ENCODE measurements at places on chromosomes 11 and 22.

GRCh38 chr11:132644520-132645239, 887.6 kb downstream of the OPCML start:
- DNase-seq, result no peak

DNA sequence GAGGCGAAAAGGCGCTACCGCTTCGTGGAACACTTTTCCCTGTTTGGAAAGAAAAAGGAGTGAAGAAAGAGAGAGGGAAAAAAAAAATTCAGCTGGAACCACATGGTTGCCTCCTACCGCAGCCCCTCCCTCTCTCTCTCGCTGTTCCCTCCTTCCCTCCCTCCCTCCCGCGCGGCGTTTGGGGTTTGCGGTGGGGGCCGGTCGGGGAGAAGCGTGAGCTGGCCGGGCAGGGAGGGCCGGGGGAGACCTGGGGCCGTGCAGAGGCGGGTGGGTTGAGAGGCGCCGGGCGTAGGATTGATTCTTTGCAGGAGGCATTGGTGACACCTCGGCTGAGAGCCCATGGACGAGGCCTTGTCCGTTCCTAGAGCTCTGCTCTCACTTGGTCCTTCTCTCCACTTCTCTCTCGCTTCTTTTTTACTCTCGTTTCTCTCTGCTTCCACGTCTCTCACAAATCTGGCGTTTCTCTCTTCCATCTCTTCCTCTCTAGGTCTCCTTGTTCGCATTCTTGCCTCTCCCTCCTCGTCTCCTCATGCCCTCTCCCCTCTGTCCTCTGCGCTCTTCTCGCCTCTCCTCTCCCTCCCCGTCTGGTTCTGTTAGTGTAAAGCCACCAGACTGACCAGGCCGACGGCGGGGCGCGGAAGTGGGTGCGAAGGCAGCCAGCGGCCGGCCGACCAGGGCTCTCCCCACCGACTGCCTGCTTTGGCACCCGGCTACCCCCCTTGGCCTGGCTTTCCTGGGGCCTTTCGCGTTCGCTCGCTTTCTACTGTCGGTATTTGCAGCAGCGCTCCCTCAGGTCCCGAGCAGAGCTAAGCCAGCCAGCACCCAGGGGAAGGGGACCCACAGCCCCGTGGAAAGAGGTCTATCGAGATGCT, at the start of gene CLMP:
CLMP (minus strand) TSS at position 61 of the 872 bp plus-strand sequence. CDS start 308 bp downstream, outside the sequence.
- peak; percentile 68 for DNase-seq

DNA sequence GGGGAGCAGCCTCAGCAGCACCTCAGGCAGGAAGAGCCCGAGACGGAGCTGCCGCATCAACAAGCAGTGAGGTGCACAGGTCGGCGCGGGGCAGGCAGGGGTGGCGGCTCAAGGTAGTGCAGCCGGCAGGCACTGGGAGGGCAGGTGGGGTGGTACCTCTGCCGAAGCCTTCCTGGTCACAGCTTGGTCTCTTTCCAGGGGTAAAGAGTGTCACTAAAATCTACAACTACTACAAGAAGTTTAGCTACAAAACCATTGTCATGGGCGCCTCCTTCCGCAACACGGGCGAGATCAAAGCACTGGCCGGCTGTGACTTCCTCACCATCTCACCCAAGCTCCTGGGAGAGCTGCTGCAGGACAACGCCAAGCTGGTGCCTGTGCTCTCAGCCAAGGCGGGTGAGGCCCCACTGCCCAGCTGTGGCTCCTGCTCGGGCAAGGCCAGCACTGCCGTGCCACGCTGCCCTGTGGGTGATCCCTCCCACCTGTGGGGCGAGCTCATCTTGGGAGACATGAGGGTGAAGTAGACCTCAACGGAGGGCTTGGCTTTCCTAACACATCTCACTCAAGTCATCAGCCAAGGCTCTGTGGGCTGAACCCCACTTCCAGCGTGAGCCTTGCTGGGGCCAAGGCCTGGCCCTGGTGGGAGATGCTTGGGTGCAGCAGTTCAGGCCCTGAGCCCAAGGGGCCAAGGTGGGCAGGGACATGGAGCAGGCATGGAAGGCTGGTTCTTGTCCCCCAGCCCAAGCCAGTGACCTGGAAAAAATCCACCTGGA, 13.6 kb downstream of the GATD1 start:
- no peak for DNase-seq

DNA sequence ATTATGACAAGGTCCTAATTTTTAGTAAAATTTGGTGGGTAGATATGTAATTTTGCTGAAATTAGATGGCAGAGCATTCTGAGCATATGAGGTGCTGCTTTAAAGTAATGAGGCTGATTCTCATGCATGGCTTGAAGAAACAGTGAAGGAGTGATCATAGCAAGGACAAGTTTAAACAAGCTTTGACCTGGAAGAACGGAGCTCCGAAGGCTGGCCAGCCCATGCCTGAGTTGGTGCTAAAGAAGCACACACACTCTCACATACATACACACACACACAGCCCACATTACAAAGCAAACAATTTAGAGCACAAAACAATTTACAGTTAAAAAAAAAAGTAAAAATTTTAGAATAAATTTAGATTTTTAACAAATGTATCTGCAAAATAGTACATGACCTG, 150.7 kb downstream of the DCDC1 start:
- no peak for DNase-seq

- DNase-seq, result no peak
Measured at GRCh38 chr11:64959498-64959897, 12.4 kb downstream of the MAJIN start.

- no peak for DNase-seq
Measured at GRCh38 chr11:115194802-115195110, 309.5 kb downstream of the CADM1 start.

DNA sequence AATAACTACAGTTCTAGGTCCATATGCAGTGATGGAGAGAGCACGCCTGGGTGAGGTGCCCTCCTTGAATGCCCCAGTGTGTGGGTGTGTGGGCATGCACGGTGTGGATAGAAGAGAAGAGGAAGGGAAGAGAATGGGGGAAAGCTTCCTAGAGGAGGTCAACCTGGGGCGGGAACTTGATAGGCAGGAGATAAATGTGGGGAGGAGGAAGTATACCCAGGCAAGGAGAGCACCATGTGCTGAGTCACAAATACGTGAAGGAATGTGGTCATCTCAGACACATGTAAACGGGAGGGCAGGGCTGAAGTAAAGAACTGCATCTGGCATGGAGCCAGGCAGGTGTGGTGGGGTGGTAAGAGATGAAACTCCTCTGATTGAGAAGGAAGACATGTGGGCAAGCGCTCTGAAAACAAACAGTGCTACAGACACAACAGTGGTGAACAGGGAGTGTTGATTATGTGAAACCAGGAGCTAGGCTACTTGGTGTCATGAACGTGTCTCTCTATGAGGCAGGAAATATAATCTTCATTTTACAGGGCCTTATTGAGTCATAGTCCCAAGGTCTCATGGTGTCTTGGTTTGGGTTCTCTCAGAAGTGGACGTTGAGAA, 61.5 kb upstream of the EED start:
- DNase-seq, result no peak

- no peak for DNase-seq
Measured at GRCh38 chr22:47210686-47211085, 448.2 kb downstream of the TBC1D22A start.

DNA sequence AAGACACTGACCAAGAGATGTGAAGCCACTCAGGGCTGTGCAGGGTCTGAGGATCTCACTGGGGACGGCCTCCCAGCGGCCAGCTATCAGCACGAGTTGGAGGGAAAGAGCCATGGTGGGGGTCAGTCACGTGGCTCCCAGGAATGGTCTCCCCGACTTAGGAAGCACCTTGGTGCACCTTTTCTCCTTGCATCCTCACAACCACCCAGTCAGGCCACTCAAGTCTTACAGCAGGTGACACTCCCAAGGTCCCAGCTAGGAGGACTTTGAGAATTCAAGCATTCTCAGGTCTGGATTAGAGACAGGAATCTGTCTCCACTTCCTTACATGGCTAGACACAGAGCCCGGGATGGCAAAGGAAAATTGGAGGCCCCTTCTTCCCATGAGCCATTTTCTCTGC, 2.7 kb downstream of the RNASEH2C start:
- no peak for DNase-seq

GRCh38 chr11:80048513-80048912, 607.7 kb upstream of the TENM4 start:
- no peak for DNase-seq

DNA sequence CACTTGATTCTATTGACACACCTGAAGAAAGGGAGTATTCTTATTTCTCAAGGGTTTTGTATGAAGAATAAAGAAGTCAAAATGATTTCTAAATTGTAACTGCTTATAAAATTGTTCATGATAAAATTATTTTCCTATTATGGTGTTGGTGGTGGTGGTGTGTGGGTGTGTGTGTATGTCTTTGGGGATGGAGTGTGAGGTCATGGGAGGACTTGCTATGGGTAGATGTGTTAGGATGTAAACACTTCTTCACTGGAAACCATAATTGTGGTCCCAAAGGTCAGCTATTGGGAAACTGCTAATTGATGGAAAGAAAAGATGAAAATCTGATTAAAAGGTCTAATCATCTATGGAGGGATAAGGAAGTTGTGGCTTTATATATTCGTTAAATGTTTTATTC, 5.1 kb downstream of the TRIM22 start:
- DNase-seq, result no peak

- peak; percentile 29 for DNase-seq
Measured at GRCh38 chr11:118619444-118620197, 12.2 kb downstream of the PHLDB1 start.

GRCh38 chr11:70782401-70782913, 384.1 kb downstream of the CTTN start:
- DNase-seq, result no peak

GRCh38 chr11:68549789-68550484, 89.4 kb downstream of the PPP6R3 start:
- no peak for DNase-seq

GRCh38 chr22:45102896-45103420, 60.8 kb upstream of the NUP50 start:
- DNase-seq, result no peak

GRCh38 chr22:43592476-43592875, 180.7 kb downstream of the MPPED1 start:
- peak; percentile 56 for DNase-seq

- DNase-seq, result no peak
Measured at GRCh38 chr11:93655047-93655446, 6.4 kb upstream of the CEP295 start.

- DNase-seq, result no peak
Measured at GRCh38 chr22:40594346-40594745, 42.2 kb downstream of the MRTFA start.

DNA sequence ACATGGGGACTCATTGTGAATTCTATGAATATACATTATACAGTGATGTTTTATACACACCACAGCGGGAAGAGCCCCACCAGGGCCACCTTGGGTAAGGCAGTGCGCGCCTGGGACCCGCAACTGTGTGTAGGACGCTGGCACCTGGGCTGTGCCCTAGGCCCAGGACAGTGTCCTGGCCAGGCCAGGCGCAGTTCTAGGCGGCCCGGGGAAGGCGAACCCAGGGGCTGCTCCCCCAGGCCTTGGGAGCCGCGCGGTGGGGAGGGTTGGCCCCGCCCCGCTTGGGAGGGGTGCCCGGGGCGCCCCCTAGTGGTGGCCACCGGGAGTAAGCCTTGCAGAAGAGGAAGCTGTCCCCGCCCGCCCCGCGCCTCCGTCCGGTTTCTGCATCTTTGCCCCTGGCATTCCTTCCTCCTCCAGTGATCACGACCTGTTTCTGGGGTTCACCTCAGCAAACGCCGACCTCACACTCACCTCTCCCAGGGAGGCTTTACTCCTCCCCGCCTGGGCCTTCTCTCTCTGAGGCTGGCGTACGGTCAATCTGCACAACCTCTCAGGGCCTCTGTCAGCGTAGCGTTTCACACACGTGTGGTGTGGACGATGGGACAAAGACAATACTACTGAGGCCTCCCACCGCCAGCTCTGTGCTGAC, 9.5 kb upstream of the EHD1 start:
- DNase-seq, result peak; percentile 88

- no peak for DNase-seq
Measured at GRCh38 chr11:122422682-122423081, 232.8 kb upstream of the UBASH3B start.

DNA sequence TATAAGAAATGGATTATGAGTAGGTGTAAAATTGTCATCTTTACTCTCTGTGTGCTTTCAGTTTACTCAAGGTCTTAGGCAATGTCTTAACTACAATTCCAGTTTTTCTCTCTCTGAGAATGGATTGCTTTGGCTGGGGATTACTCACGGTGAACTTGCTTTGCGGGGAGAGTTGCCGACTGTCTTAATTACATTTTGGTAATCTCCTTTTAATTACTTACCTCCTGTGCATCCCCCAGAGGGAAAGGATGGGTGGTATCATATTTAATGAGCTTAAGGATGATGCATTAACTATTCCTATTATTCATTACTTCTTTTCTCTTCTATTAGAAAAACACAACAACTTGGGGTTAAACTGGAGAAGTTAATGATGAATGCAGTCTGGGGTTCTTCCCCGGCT, 159.4 kb downstream of the MPPED1 start:
- DNase-seq, result no peak

DNA sequence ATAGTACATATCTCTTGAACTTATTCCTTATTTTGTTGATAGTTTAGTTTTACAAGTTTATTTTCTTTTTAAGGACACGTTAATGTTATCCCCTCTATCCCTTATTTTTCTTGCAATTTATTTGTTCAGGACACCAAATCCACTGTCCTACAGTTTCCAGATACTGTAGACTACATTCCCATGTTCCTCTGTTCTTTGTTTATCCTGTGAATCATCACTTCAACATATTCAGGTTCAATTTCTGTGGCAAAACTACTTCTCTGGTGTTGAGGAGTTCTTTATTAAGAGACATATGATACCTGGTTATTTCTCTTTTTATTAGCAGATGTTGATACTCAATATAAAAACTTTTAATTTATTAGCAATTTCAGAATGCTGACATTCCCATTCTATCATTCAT, 72.8 kb upstream of the CLNS1A start:
- DNase-seq, result no peak

- DNase-seq, result no peak
Measured at GRCh38 chr11:96315476-96315875, 27.5 kb downstream of the MAML2 start.

GRCh38 chr11:69588270-69588669, 52.7 kb upstream of the CCND1 start:
- no peak for DNase-seq

- DNase-seq, result no peak
Measured at GRCh38 chr11:33575311-33575710, 125.3 kb downstream of the C11orf91 start.

DNA sequence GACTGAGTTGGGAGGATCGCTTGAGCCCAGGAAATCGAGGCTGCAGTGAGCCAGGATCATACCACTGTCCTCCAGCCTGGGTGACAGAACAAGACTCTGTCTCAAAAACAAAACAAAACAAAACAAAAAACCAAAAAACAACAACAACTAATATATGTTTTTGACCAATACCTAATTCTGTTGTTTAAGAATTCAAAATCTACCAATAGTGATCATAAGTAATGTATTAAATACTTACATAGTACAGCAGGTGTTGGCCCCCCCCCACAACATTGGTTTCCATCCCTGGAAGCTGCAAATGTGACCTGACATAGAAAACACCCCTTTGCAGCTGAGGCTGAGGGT, 74.7 kb downstream of the KCNQ1 start:
- no peak for DNase-seq

All from ELF-1 (cell line).